BJ (cell line): ENCODE measurements at places on chromosomes 7 and 10. TPM values are rescaled to one million over a fixed set of nuclear protein-coding genes. Genes with fewer than 3 reads are reported as not detected.

GRCh38 chr7:4479367-4480039, 202.6 kb upstream of the FOXK1 start:
- no peak for DNase-seq

CFAP46 gene
- polyA plus RNA-seq, result 1.8 and 2.0 TPM in 2 replicates

DNA sequence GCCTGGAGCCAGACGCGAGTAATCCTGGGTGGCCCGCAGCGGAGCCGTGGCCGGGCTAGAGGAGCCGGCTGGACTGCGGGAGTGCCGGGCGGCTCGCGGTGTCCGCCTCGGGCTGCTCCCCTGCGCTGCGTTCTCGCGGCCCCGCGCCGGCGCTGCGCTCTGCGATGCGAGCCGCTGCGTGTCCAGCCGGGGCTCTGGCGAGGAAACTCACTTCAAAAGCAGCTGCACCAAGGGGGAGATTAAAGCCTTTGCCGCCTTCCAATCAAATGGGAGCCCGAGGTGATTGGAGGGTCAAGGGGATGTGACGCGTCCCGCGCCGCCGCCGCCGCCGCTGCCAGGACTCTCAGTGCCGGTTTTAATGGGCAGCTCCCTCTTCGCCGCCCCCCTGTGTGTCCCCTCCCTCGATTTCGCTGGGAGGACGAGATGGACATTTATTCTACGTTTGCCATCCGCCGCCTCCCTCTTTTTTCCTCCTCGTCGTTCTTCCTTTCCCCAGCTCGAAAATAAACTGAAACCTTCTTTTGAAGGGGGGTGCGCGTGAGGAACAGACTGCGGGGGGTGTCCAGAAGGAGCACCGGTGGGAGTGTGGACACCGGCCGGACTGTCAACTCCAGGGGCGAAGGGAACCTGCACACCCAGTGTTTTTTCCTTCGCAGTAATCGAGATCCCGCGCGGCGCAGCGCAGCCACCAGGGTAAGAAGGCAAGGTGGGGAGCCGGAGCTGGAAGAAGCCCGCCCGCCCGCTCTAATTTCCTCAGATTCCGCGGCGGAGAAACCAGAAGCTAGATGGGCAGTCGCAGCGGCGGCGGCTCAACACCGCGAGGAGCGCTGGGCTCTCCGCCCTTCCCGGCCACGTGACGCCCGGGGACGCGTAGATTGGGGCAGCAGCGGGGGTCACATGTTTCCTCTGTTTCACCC, at the start of gene ZNF503:
Gene ZNF503, minus strand, starts transcription at position 196 of the 917 bp plus-strand sequence. CDS start 345 bp downstream, outside the sequence.
- DNase-seq, result peak; percentile 78

DNA sequence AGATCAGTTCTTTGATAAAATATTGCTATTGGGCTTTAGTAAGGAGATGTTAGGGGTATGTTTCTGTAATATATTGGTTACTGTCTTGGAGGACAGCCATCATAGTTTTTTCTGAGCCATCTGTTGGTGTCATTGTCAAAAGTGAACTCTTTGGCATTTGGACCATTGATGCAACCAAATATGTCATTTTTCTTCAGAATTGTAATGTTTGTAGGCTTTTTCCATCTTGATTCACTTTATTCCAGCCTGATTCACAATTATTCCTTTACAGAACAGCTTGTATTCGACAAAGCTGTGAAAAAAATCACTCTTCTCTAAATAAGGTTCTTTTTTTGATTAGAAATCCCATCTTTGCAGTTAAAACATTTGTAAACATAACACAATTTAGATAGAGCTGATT, 37.4 kb downstream of the SMNDC1 start:
- no peak for DNase-seq

- no peak for DNase-seq
These were observed 10.4 kb downstream of the KPNA7 start for GRCh38 chr7:99197498-99197897.

GRCh38 chr7:114369294-114369693, 45.3 kb upstream of the FOXP2 start:
- DNase-seq, result no peak

DNA sequence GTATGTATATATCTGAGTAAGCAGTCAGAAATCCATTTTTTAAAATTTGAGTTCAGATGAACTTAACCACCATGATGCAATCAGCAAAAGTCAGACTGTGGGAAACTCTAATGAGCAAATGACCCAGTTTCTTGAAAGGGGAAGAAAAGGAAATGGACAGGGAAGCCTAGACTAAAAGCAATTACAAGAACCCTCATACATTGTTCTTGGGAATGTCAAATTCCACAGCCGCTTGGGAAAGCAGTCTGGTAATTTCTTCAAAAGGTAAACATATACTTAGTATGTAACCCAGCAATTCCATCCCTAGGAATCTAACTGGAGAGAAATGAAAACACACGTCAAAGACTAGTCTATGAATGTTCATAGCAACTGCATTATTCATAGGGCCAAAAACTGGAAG, 16.4 kb upstream of the FOXK1 start:
- DNase-seq, result peak; percentile 65

PDZD8 gene
- polyA plus RNA-seq, result 13.6 and 22.0 TPM in 2 replicates

NEURL1 gene
- 0.37 and 0.58 TPM in 2 replicates for polyA plus RNA-seq

DNA sequence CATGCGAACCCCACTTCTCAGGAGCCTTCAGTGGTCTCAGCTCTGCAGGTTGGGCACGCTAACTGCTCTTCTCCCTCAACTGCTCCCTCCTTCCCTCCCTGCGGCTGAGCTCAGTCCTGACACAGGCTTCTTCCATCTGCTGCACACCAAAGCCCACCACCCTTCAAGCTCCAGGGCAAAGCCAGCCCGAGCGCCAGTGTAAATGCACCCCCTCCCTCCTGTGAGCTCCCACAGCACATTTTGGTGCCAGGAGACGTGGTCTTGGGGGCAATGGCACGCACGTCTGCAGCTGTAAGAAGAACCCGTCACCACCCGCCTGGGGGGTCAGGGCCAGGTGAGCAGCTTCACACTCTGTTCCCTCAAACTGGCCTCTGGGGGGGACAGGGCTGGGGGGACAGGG, 15.9 kb downstream of the VIPR2 start:
- no peak for DNase-seq

DNA sequence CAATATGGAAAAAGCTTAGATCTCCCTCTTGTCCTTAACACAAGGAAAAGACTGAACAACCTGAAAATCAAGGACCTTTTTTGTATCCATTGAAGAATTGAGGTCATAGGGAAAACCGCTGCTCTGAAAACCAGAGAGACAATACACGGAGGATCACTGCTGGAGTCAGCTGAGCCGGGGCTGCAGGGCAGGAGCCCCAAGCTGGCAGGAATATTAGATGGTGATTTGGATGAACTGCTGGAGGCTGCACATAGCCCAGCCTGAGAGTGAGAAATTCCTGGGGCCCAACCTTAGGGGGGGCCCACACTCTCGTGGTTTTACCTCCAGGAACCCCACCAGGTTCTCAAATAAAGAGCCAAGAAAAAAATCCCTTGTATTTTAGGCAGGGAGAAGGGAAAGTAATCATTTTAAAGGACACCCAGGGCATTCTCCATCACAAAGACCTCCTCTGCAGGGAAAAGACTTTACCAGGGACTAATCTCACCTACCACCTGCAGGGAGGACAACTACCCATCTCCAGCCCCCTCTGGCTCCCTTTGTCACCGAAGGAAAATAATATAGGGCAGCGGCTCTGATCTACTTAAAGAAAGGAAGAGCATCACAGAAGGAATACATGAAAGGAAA, 55.4 kb upstream of the RNF32 start:
- no peak for DNase-seq

GRCh38 chr10:27783660-27784059, 38.0 kb upstream of the MKX start:
- DNase-seq, result peak; percentile 10

DNA sequence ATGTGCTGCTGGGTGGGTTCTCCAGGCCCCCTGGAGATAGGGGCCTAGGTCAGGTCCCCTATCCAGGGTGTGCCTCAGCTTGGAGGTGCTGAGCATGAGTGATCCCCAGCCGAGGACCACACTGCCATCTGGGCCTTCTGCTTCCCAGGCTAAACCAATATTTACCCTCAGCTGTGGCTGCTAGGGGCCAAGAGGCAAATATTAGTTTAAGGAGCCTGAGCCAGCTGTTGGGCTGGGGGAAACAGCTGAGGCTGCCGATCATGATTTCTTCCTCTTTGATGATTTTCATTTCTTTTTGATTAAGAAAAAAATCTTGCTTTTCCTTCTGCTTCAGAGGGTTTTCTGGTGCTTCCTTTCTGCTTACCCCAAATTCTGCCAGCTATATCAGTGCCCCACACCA, 83.4 kb downstream of the NEURL1 start:
- DNase-seq, result no peak

DNA sequence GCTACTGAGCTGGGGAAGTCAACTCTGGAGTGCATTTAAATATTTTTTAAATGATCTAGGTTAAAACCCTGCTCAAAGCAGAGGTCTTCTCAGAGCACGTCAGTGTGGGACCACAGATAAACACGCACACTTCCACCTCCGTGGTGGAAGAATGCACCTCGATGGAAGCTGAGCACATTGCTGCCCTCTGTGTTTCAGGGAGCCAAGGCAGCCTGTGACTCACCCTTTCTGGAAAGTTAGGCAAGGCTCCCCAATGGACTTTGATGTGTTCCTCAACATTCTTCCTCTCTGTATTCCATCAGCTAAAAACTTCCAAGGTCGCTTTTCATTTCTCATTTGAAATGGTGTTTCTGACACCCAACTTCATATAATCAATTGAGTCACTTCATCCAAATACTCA, 170.8 kb upstream of the KMT2E start:
- no peak for DNase-seq

DNA sequence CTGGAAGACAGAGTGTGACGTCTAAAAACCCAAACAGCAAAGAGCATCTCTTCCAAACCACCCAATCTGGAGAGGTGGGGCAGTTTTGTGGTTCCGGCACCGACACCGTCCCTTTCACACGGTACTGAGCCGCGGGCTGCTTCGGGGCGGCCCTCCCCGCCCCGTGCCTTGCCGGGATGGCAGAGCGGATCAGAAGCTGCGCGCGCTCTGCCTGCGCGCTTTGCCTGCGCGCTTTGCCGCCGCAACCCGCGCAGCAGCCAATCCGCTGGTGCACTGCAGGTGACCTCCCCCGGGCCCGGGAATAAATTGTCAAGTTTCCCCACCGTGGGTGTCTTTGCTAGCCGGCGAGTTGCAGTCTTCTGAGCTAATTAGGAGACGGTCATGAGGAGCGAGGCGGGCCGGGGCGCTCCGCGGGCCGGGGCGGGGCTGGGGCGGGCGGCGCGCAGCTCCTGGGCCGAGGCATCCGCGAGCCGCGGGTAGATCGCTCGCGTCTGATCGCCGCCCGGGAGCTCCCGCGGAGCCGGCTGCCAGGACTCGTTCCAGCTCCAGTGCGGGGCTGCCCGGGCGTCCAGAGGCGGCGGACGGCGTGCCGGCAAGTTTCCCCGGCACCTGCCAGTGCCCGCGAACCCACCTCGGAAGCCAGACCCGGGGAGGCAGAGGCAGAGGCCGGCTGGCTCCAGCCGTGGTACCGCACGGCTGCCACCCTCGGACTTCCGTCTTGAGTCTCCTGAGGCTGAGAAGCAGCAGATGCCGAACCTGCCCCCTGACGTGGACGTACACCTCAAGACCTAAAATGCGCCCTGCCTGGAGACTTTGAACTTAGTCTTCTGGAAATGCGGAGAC, 536.0 kb upstream of the GALNT17 start:
- DNase-seq, result no peak

ARHGEF5 gene
- polyA plus RNA-seq, result 7.4 and 8.9 TPM in 2 replicates

DNA sequence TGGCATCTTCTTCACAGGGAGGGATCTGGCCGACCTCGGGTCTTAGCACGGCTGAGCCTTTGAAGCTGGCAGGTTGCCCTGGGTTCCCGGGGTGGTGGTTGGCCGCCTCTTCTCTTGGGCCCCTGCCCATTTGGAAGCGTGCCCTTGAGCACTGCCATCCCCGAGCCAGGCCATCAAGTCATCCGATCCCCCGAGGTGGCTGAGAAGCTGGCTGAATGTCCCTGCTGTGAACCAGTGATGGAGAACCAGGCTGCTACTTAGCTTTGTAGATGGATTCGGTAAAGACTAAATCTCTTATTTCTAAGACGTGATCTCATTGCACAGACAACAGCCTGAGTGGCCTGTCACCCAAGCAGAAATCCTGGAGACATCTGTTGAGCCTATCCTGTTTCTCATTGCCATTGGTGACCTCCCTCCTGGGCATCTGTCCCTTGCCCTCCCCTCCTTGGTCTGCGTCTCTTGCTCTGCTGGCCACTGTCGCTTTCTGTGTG, 74.3 kb downstream of the GRK5 start:
- DNase-seq, result no peak

GRCh38 chr7:158323741-158324396, 263.8 kb downstream of the PTPRN2 start:
- DNase-seq, result no peak

DNA sequence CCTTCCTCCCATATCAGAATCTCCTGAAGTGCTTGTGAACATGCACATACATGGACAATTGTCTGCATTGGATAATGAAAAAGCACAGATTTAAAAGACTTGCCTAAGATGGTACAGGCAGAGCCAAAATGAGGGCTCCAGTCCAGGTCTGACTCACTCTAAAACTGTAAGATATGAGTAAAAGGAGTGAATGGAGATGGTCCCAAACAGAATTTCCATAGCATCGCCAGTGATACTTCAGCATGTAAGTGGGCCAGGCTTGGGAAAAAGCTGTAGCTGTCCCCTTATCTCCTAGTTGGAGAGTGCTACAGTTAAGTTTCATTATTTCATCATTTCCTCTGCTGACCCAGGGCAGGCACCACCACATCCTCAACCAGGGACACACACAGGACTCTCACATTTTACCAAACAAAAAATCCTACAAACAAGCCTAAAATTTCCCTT, 26.4 kb upstream of the IL6 start:
- DNase-seq, result no peak

ITPRID1 gene
- not detected in 2 replicates for polyA plus RNA-seq

DNA sequence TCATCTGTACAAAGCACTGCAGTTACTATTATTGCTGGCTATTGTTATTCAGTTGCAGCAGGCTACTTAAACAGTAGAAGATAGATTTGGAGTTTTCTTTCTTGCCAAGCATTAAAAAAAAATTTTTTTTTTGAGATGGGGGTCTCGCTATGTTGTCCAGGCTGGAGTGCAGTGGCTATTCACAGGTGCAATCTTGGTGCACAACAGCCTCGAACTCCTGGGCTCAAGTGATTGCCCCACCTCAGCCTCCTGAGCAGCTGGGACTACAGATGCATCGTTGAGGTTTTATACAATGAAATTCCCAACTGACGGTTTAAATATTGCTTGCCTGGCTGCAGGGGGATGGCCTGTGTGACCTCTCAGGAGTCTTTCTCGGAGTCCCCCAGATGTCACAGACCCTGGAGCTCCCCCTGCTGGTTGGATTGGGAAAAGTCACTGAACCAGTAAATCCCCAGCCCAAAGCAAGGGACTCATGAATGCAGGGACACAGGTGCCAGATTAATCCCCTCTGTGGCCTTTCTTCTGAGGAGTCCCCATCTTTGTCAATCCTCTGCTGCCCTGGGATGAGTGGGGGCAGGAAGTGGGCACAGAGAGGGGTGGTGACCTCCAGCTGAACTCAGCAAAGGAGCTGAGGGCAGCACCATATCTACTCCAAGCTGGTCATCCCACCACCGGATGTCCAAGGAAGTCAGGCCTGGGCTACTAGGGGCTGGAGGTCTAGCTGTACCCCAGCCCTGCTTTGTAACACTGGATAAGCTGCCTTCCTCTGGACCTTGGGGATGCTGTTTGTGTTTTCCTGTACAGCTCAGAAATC, 149.6 kb downstream of the C10orf105 start:
- DNase-seq, result no peak

TMEM26 gene
- polyA plus RNA-seq, result 1.3 TPM in 2 replicates

GRCh38 chr7:84876061-84876821, 310.6 kb downstream of the SEMA3D start:
- DNase-seq, result no peak

C10orf53 gene
- polyA plus RNA-seq, result not detected in 2 replicates
